ENCODE measurements at places on chromosomes 16 and 17. TPM values are rescaled to one million over a fixed set of nuclear protein-coding genes. Genes with fewer than 3 reads are reported as not detected.

GRCh38 chr17:75111777-75112335 is 2.1 kb downstream of the ARMC7 start:
- H3K4me1 ChIP-seq = peaks cover 8% of the 10 kb centered on the region
- no peak for DNase-seq
- H3K36me3 ChIP-seq = no peaks in the 10 kb centered on the region
- no peak overlapping the region for H3K27ac ChIP-seq

DNA sequence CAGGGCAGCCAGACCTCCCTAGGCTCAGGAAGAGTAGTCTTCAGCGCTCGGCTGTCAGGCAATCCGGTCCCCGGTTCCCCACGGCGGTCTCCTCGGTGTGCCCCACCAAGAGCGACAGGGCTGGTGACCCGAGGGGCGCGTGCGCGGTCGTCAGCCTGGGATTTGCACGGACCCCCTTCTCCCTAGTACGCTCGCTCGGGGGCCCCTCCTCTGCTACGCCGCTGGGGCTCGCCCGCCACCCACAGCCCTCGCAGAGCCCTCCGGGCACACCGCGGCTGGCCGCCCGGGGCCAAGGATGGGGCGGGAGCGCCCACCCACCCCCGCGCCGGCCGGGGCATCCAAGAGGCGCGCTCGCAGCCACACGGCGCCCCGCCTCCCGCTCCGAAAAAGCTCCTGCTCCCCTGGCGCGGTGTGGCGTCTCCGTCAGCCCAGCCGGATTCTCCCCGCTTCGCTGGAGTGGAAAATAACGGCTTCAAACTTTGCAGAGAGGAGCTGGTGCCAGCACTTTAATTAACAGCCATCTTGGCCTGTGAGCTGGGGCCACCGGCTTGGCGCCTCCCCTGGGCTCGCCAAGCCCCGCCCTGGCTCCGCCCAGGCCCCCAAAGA is 2.1 kb upstream of the C1QL1 start:
- DNase-seq = no peak
- H3K27me3 ChIP-seq = peaks cover 2% of the 10 kb centered on the region
- peaks cover 28% of the 10 kb centered on the region for H3K4me1 ChIP-seq

DNA sequence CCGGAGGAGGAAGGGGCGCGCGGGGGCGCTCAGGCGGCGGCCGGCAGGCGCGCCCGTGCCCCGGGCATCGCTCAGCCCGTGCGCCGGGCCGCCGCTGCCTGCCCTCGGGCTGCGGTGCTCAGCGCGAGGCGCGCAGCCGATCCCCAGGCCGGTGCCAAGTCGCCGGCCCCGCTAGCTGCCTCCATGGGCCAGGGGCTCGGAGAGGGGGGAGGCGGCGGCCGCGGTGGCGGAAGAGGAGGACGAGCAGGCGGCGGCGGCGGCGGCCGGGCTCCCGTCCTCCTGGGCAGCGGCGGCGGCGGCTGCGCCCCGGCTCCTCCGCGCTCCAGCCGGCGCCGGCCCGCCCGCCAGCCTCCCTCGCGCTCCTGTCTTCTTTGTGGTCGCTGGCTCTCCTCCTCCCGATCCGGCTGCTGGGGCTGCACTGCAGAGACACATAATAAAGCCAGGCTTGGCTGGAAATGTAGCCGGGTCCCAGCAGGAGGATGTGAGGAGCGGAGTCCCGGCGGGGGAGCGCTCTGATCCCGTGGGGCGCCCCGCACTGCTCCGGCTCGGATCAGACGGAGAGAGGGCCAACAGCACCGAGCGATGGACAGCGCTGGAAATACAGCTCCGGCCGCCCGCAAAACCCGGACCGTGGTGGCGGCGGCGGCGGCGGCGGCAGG is 889 bp upstream of the ZNF423 start:
- no peaks in the 10 kb centered on the region for H3K27me3 ChIP-seq
- peak; percentile 58 for DNase-seq
- no peaks in the 10 kb centered on the region for H3K36me3 ChIP-seq
- peak overlapping the region; percentile 59 for H3K4me3 ChIP-seq
- H3K27ac ChIP-seq = no peak overlapping the region

Gene CMTM2
- total RNA-seq = 1.1 TPM
